CD8-positive, alpha-beta memory T cell (primary cell): ENCODE measurements at places on chromosomes 6 and 20.

DNA sequence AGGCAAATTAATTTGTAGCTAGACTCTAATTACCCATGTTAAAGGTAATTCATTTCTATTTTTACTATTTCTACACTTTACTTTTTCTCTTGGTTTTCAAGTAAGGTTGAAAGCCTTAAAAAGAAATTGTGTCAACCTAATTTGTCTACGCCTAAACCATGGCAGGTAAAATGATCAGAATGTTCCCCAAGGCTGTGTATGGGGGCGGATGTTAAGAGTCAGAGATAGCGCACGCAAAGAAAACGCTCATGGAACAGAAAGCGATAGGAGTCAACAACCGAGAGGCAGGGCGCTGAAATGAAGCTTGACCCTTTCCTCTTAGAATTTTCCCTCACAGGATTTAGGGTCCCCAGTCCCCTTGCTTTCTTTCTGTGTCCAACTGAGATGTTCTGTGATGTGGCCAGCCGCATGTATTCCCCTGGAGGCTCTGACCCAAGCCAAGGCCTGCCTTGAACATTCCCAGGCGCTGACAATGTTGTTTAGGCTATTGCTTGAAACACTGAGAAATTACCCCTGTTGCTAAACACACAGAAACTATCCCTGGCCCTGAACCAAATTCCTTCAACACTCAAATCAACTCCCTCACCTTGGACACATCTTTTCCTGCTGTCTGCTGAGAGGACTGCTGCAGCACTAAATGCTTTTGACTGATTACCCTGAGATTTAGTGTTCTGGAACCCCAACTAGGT is 10.9 kb downstream of the PSMB1 start:
- no peak for DNase-seq

DNA sequence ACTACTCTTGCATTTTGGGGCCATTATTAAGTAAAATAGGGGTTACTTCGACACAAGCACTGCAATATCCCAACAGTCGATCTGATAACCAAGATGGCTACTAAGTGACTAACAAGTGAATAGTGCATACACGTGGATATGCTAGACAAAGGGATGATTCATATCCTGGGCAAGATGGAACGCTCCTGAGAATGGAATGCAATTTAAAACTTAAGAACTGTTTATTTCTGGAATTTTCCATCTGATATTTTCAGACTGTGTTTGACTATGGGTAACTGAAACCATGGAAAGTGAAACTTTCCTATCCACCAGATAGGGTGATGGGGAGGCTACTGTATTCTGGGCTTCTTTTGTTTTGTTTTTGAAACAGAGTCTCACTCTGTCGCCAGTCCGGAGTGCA is 66.5 kb downstream of the ILRUN start:
- no peak for DNase-seq

DNA sequence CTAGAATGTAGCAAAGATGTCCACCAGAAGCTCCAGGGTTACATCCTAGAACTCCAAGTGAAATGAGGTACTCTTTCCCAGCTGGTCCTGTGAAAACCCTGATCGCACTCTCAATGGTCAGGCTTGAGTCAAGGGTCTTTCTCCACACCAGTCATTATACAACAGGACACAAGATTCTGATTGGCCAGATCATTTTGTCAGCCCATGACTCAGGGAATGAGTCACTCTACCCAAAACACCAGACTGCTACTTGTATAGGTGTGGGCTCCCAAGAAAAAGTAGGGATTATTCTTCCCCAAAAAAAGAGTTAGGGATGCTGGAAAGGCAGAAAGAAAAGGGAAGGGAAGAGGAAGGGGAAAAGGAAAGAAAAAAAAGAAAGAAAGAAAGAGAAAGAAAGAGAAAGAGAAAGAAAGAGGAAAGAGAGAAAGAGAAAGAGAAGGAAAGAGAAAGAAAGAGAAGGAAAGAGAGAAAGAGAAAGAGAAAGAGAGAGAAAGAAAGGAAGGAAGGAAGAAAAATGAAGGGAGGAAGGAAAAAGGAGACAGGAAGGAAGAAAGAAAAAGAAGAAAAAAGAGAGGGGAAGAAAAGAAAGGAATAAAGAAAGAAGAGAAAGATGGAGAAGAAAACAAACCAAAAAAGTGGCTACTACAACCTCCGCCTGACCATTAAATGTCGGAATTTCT is 30.5 kb downstream of the ANKEF1 start:
- DNase-seq: no peak

DNA sequence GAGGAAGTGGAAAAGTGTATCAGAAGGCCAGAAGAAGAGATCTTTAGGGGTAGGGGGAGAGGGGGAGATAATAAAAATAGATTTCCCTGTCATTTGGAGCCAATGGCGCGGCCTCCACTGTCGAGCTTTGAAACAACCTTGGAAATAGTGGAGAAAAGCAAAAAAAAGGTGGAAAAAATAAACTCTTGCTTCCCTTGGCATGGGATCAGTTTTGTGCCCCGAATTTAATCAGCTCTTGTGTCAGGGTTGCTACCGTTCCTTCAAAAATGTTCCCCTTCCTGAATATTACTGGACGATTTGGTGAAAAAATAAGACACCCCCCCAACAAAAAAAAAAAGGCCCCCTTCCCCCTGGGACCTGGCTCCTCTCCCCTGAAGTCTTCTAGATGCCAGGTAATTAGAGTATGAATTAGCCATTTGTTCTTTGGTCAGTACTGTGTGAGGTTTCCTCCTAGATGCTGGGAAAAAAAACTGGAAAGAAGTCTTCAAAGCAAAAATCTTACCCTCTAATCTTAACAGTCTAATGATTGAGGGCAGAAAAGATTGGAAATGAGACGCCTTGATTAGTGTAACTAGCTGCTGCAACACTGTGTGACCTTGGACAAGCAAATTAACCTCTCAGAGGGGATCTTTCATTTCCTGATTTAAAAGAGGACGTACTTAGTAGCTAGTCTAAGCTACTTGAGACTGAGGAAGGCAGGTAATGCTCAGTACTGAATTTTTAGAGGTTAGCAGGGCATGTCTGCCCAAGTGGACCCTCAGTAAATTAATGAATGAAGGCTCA is 872 bp upstream of the RBM39 start:
- peak; percentile 29 for DNase-seq

DNA sequence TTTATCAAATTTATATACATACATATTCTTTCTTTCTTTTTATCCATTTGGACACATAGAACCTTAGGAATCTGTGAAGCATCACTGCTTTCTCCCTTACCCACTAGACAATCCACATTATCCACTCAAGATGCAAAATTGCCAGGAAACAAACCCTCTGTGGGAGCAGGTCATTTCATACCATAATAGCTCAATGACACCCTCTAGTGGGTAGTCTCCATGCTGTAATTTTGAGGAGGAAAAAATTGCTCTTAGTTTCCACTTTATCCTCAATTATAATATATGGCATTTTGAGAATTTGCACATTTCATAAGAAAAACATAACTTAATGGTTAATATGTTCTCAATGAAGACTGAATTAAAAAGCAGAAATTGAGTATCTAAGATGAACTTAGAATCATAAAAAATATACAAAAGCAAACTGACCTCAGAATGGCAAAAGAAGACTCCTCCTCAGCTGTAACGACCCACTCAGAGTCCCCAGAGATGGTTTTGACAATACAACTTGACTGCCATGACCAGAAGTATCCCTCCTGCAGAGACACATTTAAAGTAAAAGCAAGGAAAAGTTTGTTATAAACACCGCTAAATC is 164.1 kb downstream of the FRK start:
- DNase-seq: no peak

DNA sequence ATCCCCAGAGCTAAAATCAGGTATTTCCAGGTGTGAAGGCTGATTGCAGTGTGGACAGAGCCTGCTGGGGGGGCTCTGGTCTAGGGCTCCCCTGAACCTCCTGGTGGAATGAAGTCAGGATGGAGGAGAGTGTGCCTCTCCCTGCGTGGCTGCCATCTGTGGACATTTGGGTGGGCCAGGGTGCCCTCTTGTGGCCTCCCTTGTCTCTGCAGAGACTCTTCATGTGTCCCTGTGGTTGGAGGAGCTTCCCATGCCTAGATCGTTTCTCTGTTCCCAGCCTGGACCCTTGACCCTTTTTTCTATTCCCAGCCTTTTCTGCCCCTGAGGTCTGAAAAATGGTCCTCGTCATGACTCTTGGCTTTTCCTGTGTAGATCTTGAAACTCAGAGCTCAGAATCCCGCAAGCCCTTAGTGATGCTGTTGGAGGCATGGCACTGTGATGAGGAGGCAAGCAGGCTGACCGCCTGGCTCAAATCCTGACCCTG is 9.9 kb upstream of the PSMF1 start:
- peak; percentile 63 for DNase-seq

GRCh38 chr6:11692451-11693376 is 85.9 kb downstream of the ADTRP start:
- no peak for DNase-seq

GRCh38 chr6:97361286-97361685 is 78.3 kb upstream of the MMS22L start:
- no peak for DNase-seq

DNA sequence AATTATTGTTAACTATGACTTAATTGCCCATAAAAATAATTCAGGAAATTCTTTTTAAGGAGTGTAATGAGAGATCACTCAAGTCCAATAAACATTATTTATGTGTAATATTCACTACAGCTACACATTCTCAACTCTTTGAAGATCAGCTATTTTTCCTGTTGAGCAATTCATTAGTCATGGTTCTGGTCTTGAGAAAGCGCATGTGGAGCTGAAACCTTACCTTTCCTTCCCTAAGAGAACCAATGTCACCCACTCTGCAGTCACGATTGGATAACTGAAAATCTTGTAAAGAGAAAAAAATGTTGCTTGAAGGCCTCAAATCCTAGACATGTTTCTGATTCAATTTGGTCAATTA is 736.9 kb upstream of the MARCKS start:
- no peak for DNase-seq

DNA sequence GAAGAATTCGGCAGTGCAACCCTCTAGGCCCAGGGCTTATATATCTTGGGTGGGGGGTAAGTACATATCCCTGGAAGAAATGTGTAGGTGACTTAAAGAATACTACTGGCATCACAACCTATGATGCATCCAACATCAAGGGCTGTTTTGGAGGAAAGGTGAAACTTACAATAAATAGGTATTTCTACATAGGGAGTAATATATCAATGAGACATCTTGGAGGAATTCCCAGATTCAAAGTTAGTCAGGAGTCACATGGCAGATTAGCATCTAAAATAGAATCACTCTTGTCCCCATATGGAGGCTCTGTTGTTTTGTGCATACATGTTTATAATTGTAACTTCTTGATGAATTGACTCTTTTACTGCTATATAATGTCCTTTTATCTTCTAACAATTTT is 375.5 kb downstream of the PAX1 start:
- no peak for DNase-seq

- DNase-seq: no peak
Observed at GRCh38 chr6:170360476-170360875, 53.9 kb downstream of the FAM120B start.

DNA sequence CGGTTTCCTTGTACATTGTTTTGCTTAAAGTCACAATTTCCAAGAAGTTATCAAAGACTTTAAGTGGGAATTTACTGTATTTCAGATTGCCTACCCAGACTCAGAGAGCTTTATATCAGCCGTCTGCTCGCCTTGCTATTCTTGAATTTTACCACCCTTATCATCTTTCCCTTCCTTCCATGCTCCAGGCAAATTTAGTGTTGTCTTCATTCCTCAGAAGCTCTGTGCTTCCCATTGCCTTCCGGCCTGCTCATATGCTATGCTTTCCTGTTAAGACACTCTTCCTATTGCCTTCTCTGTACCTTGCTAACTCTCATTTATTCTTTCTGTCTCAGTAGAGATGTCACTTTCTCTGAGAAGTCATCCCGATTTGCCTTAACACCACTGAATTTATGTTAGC is 52.1 kb downstream of the CD2AP start:
- no peak for DNase-seq

GRCh38 chr6:108693430-108694154 is 132.9 kb downstream of the FOXO3 start:
- no peak for DNase-seq

- no peak for DNase-seq
Observed at GRCh38 chr20:3077618-3078134, 6.3 kb downstream of the OXT start.

DNA sequence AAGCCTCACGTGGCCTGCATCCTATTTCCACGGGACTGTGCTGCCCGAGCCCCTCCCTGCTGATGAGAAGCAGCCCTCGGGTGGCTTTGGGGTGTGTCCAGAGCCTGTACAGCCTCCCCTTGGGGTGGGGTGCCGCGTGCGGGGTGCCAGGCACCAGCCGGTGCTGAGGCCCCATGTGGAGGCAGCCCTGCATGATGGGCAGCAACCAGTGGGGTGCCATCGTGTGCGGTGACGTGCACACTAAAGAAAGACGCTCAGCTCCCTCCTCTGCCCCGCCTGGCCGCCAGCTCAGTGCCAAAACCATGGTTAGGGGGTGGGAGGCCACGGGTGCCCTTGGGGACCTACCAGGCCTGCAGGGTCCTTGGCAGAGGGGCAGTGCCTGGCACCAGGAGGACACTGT is 26.2 kb downstream of the NTSR1 start:
- no peak for DNase-seq

DNA sequence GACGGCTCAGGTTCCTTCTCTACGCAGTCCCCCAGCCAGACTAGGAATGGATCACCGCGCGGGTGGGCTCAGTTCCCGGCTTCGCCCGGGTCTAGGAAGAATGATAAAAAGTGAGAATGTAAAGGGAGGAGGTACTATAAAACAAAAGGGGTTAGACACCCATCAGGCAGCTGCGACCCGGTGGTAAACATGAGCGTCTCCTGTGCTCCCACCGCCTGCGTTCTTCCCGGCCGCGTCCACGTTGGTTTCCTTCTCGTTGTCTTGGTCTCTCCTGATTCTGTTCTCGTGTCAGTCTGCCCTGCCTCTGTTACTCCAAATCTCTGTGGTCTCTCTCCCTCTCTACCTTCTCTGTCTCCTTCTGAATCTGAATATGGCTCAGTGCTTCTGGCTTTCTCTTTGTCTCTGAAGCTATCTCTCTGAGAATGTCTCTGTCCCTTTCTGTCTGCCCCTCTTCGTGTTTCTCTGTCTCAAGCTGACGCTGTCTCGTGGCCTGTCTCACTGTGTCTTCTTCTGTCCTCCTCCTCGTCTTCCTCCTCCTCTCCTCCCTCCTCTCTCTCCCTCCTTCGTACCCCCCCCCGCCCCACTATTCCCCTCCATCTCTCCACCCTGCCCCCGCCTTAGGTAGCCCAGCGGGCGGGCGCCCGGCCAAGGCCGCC is 41.6 kb upstream of the FOXP4 start:
- no peak for DNase-seq

GRCh38 chr20:63706027-63706695 is 1.6 kb downstream of the ARFRP1 start:
- no peak for DNase-seq

GRCh38 chr6:148855744-148856143 is 108.9 kb downstream of the UST start:
- DNase-seq: no peak

DNA sequence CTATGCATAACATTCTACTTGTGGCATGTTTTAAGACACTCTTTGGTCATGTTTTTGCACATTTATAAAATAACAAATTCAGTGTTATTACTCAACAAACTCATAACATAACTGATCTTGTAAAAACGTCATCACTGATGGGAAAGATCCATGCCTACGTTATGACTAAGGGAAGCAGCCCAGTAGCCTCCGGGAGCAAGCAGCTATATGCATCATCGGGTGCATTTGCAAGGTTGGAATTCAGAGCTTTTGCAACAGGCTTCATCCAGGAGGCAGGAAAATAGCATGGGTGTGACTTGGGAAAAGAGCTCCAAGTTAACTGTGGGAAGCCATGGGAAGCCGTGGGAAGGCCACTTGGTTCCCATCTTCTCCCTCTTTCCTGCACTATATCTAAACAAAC is 271.6 kb upstream of the SGK1 start:
- DNase-seq: no peak
